ENCODE measurements at places on chromosomes 6 and 20.

DNA sequence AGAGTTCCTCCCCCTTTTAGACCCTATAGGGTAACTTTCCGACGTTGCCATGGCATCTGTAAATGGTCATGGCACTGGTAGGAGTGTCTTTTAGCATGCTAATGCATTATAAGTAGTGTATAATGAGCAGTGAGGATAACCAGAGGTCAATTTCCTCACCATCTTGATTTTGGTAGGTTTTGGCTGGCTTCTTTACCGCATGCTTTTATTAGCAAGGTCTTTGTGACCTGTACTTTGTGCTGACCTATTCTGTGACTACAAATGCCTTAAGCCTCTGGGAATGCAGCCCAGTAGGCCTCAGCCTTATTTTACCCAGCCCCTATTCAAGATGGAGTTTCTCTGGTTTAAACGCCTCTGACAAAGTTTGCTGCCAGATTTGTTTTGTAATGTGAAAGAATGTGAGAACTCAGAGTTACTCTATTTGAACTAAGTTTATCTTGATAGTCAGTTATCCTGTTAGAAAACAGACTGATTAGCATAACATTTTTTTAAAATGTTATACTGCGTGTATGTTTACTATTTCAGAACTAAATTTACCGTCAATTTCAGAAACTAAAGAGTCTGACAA lies 111.3 kb upstream of the PRSS16 start:
- ATAC-seq, result no peak

- ATAC-seq, result peak; percentile 26
Measured at GRCh38 chr6:21360336-21360735, 233.2 kb upstream of the SOX4 start.

DNA sequence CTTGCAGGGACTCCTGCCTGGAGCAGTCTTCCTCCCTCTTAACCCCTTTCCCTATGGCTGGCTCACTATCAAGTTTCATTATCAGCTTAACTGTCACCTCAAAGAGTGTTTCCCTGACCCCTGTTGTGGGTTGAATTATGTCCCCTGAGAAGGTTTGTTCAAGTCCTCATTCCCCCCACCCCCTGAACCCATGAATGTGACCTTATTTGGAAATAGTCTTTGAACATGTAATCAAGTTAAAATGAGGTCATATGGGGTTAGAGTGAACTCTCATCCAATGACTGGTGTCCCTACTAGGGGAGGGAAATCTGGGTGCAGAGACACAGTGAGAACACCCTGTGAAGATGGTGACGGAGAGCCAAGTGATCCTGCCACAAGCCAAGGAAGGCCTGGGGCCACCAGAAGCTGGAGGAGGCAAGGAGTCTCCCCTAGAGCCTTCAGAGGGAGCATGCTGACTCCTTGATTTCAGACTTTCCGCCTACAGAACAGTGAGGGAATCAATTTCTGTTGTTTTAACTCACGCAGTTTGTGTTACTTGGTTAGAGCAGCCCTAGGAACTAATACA lies 165.2 kb upstream of the TOP1 start:
- ATAC-seq, result no peak

DNA sequence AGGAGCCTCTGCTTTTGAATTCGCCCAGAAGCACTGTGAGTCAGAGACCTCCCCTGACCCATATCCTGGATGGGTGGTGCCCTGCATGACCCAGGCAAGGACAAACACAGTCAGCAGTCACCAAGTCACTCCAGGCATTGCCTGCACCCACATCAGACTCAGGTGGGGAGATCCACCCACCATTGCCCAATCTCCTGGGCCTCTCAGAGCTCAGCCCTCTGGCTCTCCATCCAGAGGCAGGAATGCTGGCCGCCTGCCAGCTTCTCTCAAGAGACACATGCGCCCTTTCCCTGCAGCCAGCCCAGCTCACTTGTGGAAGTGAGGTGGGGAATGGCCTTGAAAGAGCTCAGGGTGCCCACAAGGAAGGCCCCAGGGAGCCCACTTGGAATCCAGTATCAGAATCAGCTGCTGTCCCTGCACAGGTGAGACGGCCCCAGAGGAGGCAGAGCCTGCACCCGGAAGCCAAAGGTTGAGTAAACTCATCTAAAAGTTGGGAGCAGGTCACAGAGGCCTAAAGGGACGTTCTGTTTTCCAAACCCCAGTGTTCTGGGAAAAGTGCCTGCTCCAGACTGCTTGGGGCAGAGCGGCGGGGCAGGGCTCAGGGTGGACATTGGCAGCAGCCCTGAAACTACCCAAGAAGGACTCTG lies 129.8 kb downstream of the PREX1 start:
- ATAC-seq, result peak; percentile 63

DNA sequence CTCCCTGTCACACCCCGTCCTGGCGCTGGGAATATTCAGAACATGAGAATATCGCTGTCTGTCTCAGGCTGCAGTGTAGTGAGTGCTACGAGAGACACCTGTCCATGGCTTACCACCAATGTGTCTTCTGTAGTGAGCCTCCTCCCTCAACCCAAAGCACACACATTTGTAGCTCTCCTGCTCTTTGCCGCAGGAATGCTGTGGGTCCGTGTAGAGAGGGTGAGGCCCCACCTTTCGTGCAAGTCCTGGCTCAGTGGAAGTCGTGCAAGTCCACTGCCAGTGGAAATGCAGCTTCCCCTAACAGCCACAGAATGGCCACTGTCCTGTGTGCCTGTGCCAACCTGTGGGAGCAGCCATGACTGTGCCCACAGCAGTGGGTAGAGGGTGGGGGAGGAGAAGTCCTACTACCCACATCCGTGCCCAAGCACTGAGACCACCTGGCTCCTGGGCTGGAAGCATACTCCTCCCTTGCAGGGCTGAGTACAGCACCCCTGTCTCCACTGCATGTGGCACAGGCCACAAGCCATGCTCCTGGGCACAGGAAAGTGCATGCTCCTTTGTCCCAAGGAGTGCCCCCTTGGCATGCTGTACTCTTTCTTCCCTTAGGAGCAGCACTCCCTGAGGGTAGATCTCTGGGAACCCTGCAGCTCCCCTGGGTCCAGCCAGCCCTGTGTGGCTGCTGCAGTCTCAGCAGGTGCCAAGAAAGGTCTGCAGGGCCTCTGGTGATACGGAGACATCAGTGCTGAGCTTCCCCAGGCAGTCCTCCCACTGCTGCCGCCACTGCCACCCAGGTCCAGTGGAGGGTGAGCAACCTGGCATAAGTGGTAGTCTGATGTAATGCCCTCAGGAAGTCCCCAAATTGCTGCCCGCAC lies 28.0 kb downstream of the IGF2R start:
- no peak for ATAC-seq

- no peak for ATAC-seq
Measured at GRCh38 chr20:53126185-53126584, 154.0 kb downstream of the TSHZ2 start.

DNA sequence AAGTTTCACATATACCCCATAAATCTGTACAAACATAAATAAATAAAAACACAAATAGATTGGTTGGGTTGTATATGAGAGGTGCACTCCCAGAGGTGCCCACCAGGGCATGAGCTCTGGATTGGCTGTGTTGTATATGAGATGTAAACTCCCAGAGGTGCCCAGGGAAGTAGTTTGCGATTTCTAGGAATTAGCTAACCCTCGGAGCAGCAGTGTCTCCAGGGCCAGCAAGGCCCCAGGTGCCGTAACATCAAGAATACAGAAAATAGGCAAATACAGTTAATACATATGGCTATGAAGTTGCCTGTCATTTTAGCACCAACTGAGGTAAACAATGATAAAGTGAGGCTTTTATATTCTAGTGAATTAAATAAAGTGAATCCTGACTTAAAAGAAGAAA lies 5.4 kb upstream of the GINM1 start:
- peak; percentile 39 for ATAC-seq

- no peak for ATAC-seq
Measured at GRCh38 chr20:44861531-44862006, 23.9 kb upstream of the YWHAB start.

GRCh38 chr6:165274611-165275010 lies 34.8 kb downstream of the C6orf118 start:
- no peak for ATAC-seq

GRCh38 chr20:18727032-18727508 lies 86.5 kb upstream of the SCP2D1 start:
- peak; percentile 23 for ATAC-seq

DNA sequence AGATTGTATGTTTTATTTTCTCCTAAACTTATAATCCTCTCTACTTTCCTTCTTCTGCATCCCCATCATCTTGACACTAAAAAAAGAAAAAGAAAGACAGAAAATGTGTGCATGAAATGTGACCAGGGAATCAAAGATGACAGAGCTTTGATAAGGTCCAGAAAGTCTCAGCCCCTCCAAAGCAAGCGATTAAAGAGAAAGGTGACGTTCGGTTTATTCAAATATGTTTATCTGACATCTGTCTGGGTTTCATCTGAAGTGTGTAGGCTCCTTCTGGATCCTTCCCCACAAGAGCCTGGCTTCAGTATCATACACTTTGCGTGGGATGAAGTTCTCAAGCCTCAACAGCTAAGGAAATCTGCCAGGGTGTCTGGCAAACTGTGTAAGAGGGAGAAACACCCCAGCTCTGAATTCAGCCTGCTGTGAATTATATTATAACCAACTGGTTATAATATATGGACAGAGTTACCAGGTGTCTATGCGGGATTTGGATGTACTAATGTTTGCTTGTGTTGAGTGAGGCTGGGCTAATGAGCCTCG lies 263.0 kb downstream of the ZNF217 start:
- no peak for ATAC-seq

DNA sequence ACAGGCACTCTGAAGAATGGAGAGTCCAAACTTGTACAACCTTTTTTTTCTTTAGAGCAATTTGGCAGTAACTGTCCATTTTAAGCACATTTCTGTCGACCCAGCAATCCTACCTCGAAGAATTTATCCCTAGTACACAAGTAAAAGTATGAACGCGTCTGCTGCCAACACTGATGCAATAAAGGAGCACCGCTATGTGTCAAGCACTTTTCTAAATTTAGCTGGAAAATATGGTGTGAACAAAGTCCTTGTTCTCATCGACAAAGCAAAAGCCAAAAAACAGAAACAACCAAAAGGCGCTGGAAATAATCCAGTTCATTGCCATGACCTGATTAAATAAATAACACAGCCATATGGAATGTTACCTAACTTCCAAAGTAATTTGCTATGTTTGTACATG lies 1.1 kb downstream of the DPM1 start:
- ATAC-seq, result no peak

DNA sequence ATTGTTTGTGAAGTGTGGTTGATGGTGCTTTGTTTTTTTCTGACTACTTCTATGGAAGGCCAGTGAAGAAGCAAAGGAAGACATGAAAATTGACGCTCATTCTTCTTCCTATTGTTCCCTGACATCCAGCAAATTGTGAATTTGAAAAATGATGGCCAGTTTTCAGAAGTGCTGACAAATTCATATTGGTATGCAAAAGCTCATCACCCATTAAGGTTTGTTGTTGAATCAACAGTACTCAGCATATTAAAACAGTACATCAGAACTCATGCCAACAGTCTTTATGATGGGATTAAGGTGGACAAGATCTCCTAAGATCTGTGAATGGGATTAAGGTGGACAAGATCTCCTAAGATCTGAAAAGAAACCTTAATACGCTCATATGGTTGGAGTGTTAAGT lies 1.0 kb upstream of the MTG2 start:
- ATAC-seq, result no peak

DNA sequence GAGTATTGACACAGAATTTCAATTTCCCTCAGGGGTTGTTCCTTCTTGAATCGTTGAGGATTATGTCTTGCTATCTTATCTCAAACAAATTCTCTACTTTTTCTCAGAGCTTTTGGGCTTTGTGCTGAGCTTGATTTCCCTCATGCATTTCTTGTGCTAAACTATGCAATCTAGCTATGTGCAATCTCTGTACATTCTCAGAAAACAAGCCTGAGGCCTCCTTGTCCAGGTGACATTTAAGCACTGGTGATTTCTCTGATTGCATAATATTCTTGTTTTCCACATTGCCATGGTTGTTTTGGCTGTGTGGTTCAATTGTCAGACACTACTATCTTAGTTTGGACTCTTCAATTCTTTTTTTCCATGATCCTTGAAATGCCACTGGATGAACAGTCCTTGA lies 81.2 kb upstream of the MAN1A1 start:
- no peak for ATAC-seq

- ATAC-seq, result no peak
Measured at GRCh38 chr6:141521440-141521839, 611.3 kb upstream of the GJE1 start.

DNA sequence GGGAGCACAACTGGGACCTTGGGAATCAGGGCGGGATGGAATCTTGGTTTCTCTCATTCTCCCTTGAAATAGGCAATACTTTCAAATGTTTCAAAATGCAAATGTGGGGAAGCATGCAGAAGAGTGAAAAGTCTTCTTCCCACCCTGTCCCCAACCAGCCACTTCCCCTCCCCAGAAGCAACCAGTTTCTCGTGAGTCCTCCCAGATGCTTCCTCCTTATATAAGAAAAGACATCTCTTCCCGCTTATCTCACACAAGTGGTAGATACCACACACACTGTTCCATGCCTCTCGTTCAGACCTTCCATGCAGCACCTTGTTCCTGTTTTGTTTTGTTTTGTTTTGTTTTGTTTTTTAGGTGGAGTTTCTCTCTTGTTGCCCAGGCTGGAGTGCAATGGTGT lies 25.1 kb downstream of the HCK start:
- ATAC-seq, result no peak

GRCh38 chr6:108260126-108260808 lies 573 bp downstream of the SNX3 start:
- peak; percentile 64 for ATAC-seq

DNA sequence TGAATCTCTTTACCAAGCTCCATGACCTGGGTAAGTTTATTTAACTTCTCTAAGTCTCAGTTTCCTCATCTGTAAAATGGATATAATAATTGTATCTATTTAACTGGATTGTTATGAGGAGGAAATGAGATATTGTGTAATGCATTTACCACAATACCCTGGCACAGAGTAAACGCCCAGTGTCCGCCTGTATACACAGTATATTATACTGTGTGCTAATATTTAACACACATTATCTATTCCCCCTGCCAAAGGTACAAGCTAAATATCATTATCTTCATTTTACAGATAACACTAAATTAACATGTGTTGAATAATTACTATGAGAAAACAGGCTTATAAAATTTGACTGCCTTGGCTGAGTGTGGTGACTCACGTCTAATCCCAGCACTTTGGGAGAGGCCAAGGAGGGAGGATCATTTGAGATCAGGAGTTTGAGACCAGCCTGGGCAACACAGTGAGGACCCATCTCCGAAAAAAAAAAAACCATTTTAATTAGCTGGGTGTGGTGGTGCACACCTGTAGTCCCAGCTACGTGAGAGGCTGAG lies 38.7 kb upstream of the TNFRSF21 start:
- no peak for ATAC-seq

GRCh38 chr6:87472525-87473418 lies at the start of gene SLC35A1:
Gene SLC35A1 (plus strand): TSS chr6:87472974. CDS start chr6:87473004, 30 bp downstream.
- peak; percentile 93 for ATAC-seq

GRCh38 chr20:17437251-17437650 lies 93.9 kb downstream of the BFSP1 start:
- no peak for ATAC-seq

- ATAC-seq, result peak; percentile 66
Measured at GRCh38 chr6:1958257-1958656, 287.1 kb downstream of the GMDS start.

GRCh38 chr20:45061244-45061643 lies 39.7 kb downstream of the KCNS1 start:
- ATAC-seq, result peak; percentile 98

GRCh38 chr6:158772172-158772571 lies 47.0 kb downstream of the EZR start:
- ATAC-seq, result peak; percentile 0

- no peak for ATAC-seq
Measured at GRCh38 chr6:82033631-82034211, 213.8 kb downstream of the IBTK start.

Measured in esophagus mucosa (tissue), 1 donor.